Daoy (cell line): ENCODE measurements at places on chromosomes 5 and 9.

GRCh38 chr9:90799271-90799852 lies 2.3 kb upstream of the SYK start:
- no peak for DNase-seq

DNA sequence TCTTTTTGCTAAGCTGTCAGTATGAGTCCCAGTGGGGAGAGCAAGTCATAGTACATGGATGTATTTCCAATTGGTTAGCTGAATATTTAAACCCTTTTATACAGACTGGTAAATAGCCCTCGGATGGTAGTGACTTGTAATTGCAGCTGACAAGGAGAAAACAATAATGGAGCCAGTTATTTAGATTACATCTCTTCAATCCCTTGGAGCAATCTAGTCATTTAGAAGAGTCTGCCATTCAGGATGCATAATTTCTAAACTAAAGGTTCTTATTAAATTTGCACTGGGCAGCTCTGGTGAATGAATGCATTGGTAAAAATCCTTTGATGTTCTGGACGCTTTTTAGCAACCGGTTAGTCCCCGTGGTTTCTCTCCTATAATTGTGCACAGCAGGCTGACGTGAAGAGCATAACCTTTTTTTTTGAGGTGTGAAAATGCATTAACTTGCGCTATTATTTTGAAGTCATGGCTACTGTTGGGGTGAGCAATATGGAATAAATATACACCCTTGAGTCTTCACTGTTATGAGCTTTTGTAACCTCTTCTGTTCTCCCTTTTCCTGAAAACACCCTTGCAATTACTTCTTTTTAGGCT lies 158.6 kb upstream of the CD180 start:
- no peak for DNase-seq

DNA sequence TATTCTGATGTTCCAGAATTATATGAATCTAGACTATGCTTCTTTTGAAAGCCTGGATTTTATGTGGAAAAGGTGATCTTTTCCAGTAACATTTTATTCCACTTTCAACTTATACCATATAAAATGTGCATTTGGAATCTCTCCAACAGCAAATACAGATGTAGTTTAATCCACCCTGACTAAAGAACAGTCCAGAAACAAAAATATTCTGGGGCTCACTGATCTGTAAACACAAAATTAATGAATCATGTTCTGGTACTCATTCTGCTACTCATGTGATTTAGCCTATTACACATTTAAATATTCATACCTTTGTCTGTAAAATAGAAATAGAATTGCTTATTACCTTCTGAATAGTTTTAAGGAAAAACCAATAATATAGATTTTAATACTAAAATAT lies 125.8 kb downstream of the ARRDC3 start:
- no peak for DNase-seq

GRCh38 chr5:52886206-52886605 lies 98.5 kb downstream of the ITGA1 start:
- DNase-seq: no peak

DNA sequence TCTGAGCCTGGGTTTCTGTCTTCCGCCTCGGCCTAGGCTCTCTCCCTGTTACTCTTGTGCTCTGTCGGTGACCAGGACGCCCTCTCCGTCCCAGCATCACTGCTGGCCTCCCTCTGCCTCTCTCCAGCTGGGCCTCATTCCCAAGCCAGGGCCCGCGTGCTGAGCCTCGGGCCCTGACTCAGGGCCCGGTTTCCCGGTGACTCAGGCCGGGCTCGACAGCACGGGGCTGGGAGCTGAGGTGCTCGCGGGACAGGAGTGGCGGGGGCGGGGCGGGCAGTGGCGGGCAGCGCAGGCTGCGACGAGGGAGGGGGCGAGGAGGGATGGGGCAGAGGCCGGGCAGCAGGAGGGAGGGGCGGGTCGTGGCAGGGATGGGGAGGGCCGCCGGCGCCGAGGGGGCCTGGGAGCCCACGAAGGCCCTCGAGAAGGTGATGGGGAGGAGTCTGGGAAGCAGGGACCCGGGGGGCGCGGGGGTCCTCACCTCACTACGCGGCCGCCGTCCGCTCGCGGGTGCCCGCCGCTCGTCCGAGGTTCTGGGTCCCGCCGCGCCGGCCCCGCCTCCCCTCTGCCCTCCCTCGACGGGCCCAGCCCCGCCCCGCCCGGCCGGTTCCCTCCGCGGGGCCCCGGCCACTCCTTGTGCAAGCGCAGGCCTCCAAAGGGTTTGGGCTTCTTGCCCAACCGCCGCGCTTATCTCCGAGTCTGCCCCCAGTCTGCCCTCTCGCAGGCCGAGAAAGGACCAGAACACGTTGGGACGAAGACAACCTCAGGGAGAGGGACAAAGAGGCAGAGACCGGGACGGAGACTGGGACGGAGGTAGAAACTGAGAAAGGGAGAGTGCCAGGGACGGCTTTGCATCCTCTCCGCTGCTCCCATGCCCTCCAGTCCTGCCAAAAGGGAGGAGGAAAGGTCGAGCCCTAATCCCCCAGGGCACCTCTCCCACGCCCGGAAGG lies at the start of gene ARAP3:
ARAP3 (minus strand) TSS at position 536 of the 947 bp plus-strand sequence. CDS start 1,744 bp downstream, outside the sequence.
- DNase-seq: peak; percentile 93

GRCh38 chr9:99000476-99001395 lies 57.0 kb downstream of the COL15A1 start:
- peak; percentile 80 for DNase-seq

GRCh38 chr5:118126159-118126558 lies 862.2 kb downstream of the DTWD2 start:
- DNase-seq: no peak

GRCh38 chr5:67678594-67678993 lies 482.0 kb upstream of the CD180 start:
- no peak for DNase-seq

DNA sequence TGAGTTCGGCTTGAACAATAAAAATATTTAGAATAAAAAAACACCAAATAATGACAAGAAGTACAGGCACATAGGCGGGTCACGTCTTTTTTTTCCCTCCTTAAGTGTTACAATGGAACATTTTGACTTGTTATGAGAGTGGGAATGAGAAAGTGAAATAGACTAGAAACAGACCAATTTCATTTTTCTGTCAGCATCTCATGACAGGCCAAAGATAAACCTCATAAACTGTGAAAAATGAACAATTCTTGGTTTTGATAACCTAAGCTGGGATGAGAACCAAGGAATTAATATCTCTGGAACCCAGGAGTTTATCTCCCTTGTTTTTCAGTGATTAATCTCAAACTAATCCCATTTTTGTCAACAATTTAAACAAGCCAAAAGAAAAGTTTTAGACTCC lies 299.5 kb downstream of the SLIT3 start:
- no peak for DNase-seq

DNA sequence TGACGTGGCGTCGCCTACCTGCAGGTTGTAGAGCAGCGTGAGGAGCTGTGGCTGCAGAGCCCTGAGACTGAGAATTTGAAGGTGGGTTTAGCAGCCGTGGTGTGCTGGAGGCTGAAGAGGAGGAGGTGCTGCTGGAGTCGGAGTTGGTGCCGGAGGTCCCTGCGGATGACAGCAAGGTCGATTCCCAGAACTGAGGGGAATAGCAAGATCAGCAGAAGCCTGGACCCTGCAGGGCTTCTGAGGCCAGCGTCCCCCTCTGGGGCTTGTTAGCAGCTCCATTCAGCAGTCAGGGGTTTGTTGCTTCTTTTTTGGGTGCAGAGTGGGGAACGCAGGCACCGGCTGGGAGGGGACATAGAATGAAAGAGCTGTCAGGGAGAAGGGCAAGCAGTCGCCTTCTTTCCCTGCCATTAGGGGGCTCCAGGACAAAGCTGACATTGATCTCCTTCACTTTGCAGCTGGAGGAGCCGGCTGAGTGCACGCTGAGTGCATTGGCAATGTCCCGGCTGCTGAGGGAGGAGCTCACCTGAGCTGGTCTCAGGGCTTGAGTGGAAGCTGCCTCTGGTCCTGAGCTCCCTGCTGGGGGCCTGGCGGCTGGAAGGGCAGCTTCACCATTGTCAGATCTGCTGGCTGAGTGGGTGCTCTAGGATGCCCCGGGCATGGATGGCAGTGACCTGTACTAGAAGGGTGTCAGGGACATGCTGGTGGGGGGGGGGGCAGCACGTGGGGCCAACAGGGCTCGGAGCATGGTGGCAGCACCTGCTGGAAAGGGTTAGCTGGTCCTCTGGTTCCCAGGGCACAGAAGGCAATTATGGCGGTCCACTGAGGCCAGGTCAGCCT lies 20.8 kb downstream of the OBP2B start:
- DNase-seq: peak; percentile 51

DNA sequence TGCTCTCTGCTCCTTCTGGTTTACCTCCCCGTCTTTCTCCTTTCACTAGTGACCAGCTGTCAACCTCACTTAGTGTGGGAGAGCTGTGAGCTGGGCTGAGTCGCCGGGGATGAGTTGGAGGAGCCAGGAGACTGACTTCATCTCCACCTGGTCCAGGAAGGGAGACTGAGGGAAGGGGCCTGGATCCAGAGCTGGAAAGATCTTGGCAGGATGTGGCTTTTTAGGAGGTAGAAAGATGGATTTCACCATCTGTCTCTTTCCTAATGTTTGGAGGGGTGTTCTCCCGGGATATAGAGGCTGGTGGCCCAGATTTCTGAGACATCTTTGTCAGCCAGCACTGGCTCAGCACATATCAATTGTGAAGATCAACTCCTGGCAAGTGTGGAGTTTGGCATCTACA lies 37.1 kb upstream of the TNC start:
- DNase-seq: no peak
